Neural progenitor cell (in vitro differentiated cells): ENCODE measurements at places on chromosomes 13 and 19.
A peak's percentile ranks its signal among the peaks of the same experiment; 100 is the strongest.

DNA sequence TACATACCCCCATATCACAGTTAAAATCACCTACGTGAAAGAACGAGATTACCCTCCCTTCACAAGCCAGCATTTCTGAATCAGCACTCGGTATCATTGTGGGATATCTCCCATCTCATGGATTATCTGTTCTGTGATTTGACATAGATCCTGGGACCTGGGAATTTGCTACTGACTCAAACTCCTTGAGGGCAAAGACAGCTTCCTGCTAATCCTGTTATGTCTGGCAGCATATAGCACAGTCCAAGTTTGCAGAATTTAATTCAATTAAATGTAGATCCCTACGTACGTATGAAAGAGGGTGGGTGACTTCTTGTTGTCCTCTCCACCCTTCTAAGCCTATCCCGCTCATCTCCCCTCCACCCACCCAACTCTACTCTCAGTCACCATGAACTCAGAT is 476.5 kb downstream of the KLF5 start:
- DNase-seq, result no peak

DNA sequence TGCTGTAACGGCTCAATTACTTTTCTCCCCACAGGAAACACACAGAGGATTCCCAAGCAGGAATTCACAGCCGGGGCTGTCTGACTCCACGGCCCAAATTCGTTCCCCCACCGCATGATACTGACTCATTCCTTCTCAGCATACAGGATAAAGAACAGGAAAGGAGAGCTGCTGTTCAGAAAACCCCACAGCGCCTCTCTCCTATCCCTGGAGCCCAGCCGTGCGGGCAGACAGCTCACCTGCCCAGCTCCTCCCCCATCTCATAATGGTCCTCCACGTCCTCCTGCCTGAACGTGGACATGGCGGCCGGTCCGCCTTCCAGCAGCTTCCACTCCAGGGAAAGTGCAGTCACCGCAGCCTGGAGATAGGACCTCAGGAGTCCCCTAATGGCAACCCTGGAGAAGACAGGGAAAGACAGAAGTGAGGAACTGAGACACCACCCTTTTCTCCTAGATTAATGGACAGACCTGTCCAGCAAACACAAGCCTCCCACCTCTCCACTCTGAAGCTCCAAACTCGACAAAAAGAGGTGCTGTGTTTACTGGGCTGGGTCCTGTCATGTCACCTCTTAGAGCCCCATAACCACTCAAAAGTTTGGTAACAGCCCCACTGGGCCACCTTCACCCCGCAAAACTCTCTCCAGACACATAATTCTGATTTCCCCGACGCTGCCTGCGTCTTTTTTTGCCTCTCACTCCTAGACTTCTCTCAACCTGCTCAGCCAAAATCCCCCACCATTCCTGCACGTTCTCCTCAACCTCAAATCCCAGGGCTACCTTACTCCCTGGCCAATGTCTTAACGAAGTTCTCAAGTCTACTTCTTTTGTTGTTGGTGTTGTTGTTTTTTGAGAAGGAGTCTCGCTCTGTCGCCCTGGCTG is 1.2 kb downstream of the DAPK3 start:
- peak; percentile 54 for DNase-seq

DNA sequence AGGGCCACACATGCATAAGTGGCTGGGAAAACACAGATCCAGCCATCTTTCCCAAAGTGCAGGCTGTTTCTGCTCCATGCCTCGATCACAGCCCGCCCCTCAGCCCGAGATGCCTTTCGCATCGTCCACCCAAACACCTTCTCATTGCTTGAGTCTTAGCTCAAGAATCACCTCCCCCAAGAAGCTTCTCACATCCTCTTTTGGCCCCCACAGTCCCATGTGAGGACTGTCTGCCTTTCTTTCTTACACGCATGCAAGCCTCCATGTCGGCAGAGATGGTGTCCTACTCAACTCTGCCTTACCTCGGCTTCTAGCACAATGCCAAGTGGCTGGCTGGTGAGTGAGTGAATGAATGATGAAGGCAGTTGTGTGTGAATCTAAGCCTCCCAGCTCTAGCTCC is 18.1 kb upstream of the GSX1 start:
- no peak for DNase-seq

DNA sequence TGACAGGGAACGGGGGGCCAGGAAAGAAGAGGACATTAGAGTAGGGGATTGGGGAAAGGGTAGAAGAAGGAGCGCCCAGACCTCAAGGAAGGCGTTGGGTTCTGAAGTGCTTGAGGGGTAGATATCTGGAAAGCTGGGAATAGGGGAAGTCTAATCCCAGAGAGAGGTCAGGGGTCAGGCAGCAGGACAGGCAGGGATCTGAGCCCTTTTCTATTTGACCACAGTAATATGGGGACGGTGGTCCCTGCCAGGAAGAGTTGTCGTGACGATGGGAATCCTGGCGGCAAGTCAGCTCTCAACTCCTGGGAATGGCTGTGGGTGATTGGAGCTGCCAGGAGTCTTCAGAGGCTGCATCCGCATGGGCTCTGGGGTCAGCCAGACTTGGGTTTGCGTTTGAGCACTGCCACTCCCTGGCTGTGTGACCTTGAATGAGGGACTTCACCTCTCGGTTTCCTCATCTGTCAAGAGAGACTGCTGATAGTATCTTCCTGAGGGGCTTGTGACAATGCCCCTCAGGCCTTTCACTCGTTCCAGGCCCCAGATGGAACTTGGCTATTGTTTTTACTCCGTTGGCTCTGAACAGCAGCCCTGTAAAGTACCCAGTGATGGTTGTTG is 1.3 kb downstream of the AP2A1 start:
- DNase-seq, result peak; percentile 26

- DNase-seq, result no peak
Measured at GRCh38 chr13:50780201-50781015, 63.1 kb downstream of the DLEU7 start.

- DNase-seq, result no peak
Measured at GRCh38 chr13:97120346-97120745, 101.8 kb upstream of the MBNL2 start.

GRCh38 chr19:53041366-53041765 is 3.2 kb upstream of the ERVV-2 start:
- DNase-seq, result no peak

GRCh38 chr19:1648459-1648849 is 4.0 kb downstream of the TCF3 start:
- no peak for DNase-seq

GRCh38 chr19:18644196-18645034 is 7.6 kb downstream of the KLHL26 start:
- no peak for DNase-seq

GRCh38 chr13:39836038-39836437 is 180.6 kb downstream of the COG6 start:
- DNase-seq, result no peak

- peak; percentile 81 for DNase-seq
Measured at GRCh38 chr19:18280247-18281081, 958 bp downstream of the JUND start.
